CD4-positive, alpha-beta T cell treated with Interleukin-4 for 4 hours (primary cell): ENCODE measurements at places on chromosomes 4 and X.

- no peak for DNase-seq
Measured at GRCh38 chrX:55143621-55144020, 54.8 kb downstream of the PAGE2 start.

- DNase-seq, result no peak
Measured at GRCh38 chr4:78568640-78569305, 17.2 kb downstream of the ANXA3 start.

DNA sequence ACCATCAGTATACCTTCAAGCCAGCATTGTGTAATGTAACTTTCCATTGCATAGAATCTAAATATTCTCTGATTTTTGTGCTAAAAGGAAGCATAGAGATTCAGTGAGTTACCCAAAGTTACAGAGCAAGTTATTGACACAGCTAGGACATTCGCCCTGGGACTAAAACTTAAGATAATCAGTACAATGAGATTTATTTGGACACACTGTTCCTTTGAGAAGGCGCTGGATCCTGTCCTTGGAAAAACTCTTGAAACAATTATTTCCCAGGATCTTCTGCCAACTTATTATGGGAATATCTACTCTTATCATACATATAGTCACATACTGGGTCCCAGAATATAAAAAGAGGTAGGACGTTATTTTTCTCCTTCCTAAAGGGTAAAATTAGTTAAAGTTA, 392.0 kb downstream of the UBE2NL start:
- DNase-seq, result no peak

- DNase-seq, result no peak
Measured at GRCh38 chr4:110498420-110498819, 22.5 kb downstream of the ENPEP start.

GRCh38 chr4:76011700-76012387, 4.5 kb upstream of the CXCL9 start:
- DNase-seq, result no peak

- DNase-seq, result no peak
Measured at GRCh38 chr4:65671372-65671771, 1.1 kb upstream of the EPHA5 start.

GRCh38 chr4:185004562-185005218, 13.6 kb upstream of the HELT start:
- no peak for DNase-seq

- no peak for DNase-seq
Measured at GRCh38 chr4:135418353-135418752, 1216.8 kb upstream of the PABPC4L start.
